ENCODE measurements at places on chromosomes 3 and 15.

GRCh38 chr3:155859859-155860258 is 5.6 kb upstream of the SLC33A1 start:
- no peak for DNase-seq

DNA sequence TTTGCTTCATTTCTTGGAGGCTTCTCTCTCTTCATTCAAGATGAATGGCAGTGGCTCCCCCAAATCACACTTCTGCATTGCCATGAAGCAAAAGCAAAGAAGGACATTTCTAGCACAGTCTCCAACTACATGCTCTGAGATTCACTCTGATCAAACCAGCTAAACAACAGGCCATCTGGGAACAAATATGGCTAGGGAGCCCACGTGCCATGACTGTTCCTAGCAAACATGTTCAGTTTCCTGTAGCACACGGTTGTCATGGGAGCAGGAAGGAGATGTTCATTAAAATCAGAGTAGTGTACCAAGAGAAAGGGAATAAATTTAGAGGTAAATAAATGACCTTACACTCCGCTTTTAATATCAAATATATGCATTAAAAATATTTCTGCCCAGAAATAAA is 327.3 kb downstream of the GBE1 start:
- DNase-seq = no peak

- no peak for DNase-seq
Observed at GRCh38 chr3:30941342-30941741, 46.9 kb upstream of the GADL1 start.

GRCh38 chr3:55292360-55292759 is 194.7 kb downstream of the WNT5A start:
- no peak for DNase-seq

GRCh38 chr3:20912406-20912805 is 726.4 kb upstream of the SGO1 start:
- DNase-seq = no peak
